ENCODE measurements at places on chromosomes 1 and 21. TPM values are rescaled to one million over a fixed set of nuclear protein-coding genes. Genes with fewer than 3 reads are reported as not detected.

The KRTAP13-2 gene
- polyA plus RNA-seq: not detected

The MYOC gene
- polyA plus RNA-seq: 0.08 TPM

The HPDL gene
- 2.8 TPM for polyA plus RNA-seq

The NMNAT2 gene
- 3.2 TPM for polyA plus RNA-seq

The TNFRSF18 gene
- polyA plus RNA-seq: 0.33 TPM

- DNase-seq: no peak
These were observed 65.6 kb downstream of the GTF2B start for GRCh38 chr1:88825721-88826120.

- no peak for DNase-seq
These were observed 2.9 kb downstream of the SOAT1 start for GRCh38 chr1:179296356-179297104.

The TIE1 gene
- 44.6 TPM for polyA plus RNA-seq

DNA sequence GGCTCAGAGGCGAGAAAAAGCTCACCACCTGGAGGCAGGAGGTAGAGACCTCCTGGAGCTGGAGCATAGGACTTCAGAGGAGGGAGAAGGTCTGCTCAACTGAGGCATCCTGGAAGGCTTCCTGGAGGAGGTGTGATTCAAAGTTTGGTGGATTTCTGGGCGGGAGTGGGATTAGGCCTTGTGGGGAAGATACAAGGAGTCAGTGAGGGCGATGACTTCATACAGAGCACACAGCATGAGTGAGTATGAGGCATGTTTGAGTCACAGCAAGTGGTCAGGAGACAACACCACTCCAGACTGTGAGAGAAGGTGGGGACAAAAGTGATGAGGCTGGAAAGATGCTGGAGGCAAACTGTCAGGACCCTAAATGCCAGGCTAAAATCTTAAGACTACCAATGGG is 77.6 kb downstream of the MATN1 start:
- DNase-seq: no peak

The RSPO1 gene
- polyA plus RNA-seq: 6.3 TPM

- DNase-seq: no peak
These were observed 15.1 kb downstream of the KIAA1614 start for GRCh38 chr1:180927841-180928240.

The DMRTA2 gene
- polyA plus RNA-seq: not detected

DNA sequence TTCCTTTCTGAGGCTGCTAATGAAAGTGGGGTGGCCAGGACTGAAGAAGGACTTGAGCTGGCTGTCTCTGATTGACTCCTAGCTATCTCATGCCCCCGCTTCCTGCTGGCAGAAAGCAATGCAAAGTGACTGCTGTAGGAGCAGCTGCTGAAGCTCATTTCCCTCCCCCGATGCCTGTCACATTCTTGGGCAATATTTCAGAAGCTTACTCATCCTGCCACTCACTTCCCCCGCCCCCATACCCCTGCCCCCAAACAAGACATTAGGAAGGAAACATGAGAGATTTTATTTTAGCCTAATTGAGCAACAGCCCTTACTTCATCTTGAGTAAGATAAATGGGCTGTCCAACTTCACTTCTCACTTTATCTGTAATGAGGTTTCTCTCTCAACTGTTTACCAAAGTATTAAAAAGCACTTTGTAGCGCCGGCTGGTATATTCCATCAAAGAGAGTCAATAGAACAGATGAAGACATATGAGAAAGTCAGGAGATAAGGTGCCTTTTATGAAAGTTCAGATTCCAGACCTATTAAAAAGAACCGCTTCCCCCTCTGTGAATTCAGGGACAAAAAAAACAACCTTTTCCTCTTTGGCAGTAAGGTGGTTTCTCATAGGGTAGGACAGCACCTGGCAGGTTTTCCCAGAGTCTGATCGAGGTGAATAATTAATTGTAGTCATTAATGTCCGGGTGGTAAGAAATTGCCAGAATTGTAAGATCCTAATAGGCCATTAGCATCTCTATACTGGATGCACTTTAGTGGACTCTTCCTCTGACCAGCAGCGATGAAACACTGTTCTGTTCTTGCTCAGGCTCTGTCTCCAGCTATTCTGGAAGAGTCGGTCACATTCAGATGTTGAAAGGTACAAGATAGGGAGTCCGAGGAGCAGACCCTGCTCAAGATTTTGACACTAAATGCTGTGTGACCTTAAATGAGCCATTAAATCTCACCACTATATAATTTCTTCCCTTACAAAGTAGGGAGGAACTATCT is 70.2 kb downstream of the SH3GLB1 start:
- no peak for DNase-seq

DNA sequence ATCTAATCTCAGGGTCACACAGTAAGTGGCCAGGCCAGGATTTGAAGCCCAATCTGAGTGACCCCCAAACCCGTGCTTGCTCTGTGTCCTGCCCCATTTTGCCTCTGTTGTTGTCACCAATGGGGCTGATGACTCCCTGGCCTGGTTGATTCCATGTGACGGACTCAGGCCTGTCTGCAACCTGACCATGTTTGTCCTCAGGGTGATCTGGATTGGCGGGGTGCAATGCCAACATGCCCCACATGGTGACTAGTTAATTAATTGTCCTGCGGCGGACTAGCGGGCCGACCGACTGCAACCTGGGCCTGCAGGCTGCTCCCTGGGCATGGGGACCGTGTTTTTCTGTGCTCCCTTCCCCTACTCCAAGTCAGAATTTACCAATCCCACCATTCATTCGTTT is 256.3 kb downstream of the MATN1 start:
- no peak for DNase-seq

The IFI16 gene
- polyA plus RNA-seq: 67.2 TPM

DNA sequence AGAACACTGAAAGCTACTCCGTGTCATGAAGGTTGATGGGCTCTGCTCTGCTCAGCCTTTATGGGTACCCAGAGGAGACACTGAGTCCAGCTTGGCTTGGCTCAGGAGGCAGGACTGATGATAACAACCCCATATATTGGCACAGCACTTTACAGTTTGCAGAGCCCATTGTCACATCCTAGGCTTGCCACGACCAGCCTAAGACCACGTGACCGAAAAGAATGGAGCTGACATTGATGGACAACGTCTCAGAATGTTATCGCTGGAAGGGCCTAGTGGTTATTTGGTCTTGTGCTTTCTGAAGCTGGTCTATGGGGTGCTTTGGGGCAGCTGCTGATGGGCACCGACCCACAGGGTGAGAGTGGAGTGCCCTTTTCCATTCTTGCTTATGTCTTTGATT is 72.9 kb upstream of the RUNX3 start:
- DNase-seq: no peak

DNA sequence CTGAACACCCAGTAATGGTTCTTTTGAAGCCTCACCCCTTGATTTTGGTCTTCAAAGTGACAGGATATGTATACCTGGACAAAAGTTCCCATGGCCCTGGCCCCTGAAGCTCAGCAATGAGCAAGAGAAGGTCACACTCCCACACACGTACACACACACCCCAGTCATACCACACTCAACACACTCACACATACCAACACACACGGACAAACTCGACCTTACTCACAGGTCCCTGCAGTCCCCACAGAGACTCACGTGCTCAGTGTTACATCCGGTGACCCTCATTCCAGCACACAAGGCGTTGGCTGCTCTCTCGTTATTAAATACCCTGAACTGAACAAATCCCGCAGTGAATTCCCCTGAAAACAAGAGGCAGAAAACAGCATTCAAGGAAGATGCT is 5.9 kb downstream of the ITLN1 start:
- DNase-seq: no peak

The TFF2 gene
- polyA plus RNA-seq: not detected

DNA sequence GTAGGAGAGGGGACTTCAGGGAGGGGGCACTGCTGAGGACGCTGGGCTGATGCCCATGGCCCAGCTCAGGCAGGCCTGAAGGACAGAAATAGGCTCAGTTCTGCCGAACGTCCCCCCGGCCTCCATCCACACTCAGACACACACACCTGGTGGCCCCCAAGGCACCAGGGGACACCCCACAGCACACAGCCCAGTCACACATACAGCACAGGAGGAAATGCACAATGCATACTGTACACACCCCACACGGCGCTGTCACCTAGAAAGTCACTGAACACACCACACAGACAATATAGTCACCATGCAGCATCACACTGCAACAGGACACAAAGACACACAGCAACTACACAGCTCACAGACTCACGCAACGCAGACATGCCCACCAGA is 562 bp downstream of the SYTL1 start:
- DNase-seq: no peak

DNA sequence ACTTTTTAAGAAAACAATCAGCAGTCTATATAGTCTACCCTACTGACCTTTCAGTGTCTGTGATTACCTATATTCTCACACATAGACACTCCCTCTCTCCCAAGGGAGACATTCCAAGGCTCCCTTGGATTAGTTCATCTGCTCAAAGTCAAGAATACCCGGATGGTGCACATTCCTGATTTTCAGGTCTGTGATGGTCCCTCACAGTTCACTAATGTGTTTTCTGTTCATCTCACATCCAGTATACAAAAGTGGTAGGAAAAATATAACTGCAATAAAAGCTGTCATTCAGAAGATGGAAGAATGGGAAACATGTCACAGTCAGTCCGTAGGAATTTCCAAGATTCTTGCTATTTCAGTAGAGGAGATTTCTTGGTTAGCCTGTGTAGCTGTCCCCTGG is 224.1 kb upstream of the CACYBP start:
- DNase-seq: no peak

- DNase-seq: no peak
These were observed 278.5 kb downstream of the MATN1 start for GRCh38 chr1:30444850-30445249.

DNA sequence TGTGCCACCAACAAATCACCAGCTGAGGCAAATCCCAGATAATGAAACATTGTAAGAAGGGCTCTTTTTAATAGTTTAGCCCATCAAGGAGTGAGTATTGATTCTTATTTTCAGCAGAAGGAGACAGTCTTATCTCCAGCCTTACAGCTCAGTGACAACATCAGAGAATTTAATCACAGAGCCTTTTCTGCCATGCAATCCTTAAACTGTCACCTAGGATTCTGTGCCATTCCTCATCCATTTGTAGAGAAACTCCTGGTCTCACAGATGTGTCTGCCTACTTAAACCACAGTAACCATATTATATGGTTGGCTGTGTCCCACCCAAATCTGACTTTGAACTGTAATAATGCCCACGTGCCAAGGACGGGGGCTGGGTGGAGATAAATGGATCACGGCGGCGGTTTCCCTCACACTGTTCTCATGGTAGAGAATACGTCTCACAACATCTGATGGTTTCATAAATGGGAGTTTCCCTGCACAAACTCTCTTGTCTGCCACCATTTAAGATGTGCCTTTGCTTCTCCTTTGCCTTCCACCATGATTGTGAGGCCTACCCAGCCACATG is 217.7 kb downstream of the RERE start:
- no peak for DNase-seq

DNA sequence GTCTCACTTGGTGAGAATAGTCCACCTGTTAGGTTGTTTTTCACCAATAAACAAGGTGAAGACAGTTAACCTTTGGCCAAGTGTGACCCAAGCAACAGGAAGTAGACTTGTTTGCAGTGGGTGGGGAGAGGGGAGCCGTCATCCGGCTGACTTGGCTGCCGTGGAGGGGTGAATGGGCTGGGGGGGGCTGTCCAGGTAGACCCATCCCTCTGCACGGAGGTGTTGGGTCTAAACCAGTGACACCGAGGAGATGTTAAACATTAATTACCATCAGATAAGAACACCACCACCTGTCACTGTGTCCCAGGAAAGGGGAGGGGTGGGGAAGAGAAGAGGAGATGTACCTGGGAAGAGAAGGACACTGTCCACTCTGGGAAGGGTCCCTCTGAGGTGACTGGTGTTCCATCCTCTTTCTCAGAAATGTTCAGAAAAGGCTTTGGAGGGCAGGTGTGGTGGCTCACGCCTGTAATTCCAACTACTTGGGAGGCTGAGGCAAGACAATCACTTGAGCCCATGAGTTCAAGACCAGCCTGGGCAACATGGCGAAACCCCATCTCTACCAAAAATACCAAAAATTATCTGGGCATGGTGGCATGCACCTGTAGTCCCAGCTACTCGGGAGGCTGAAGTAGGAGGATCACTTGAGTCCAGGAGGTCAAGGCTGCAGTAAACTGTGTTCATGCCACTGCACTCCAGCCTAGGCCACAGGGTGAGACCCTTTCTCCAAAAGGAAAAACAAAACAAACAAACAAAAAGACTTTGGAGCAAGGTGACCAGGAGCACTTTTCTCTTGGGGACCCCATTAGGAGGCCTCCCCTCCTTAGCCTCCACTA is 6.7 kb upstream of the MYOM3 start:
- no peak for DNase-seq

DNA sequence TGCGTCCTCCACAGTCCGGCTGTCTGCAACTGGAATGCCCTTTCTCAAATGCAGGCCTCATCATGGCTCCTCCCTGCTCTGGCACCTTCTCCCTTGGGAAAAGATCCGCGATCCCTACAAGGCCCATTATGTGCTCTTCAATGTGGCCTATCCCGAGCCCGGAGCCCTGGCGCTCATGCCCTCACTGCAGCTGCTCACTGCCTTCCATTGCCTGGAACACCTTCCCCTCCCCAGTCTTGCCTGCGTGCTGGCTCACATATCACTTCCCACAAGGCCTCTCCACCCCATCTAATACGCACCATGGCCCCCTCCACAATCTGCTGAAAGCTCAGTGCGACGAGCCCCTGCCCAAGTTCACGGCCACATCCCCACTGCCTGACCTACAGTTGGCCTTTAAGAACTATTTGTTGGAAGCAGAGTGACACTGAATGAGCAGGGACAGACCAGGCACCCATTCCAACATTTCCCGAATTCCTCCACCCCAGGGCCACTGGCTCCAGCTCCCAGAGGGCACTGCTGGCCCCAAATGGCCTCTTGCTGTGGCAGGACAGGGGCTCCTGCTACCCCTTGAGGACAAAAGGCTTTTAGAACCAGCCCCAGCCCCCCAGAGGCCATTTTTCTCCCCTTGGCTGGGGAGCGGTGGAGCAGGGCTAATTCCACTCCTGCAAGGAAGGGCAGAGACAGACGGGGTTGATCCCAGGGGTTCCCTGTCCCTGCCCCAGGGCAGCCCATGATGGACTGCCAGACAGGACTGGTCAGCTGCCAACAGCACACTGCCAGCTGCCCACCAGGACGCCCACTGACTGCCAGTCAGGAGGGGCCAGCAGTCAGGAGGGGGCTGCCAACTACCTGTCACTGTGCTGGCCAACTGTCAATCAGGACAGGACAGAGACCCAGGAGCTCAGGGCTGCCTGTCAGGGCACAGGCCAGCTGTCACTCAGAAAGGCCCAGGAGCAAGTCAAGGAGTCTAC is 64.8 kb downstream of the DHRS3 start:
- DNase-seq: no peak

GRCh38 chr1:83530506-83530905 is 468.4 kb downstream of the TTLL7 start:
- DNase-seq: no peak
